ENCODE measurements at places on chromosomes 2 and 18. TPM values are rescaled to one million over a fixed set of nuclear protein-coding genes. Genes with fewer than 3 reads are reported as not detected.

SIGLEC15 gene
- total RNA-seq = not detected

MAPK4 gene
- total RNA-seq = 2.2 TPM

TUBA4B gene
- total RNA-seq = not detected

ATP9B gene
- total RNA-seq = 50.3 TPM

RIF1 gene
- total RNA-seq = 31.7 TPM

DPYSL5 gene
- total RNA-seq = 0.74 TPM

COL3A1 gene
- total RNA-seq = 123 TPM

HDLBP gene
- total RNA-seq = 300 TPM

CDC42EP3 gene
- total RNA-seq = 44.4 TPM

TWIST2 gene
- 214 TPM for total RNA-seq

Measured in vagina (tissue), 2 donors.